ENCODE measurements at places on chromosomes 3 and 15.

DNA sequence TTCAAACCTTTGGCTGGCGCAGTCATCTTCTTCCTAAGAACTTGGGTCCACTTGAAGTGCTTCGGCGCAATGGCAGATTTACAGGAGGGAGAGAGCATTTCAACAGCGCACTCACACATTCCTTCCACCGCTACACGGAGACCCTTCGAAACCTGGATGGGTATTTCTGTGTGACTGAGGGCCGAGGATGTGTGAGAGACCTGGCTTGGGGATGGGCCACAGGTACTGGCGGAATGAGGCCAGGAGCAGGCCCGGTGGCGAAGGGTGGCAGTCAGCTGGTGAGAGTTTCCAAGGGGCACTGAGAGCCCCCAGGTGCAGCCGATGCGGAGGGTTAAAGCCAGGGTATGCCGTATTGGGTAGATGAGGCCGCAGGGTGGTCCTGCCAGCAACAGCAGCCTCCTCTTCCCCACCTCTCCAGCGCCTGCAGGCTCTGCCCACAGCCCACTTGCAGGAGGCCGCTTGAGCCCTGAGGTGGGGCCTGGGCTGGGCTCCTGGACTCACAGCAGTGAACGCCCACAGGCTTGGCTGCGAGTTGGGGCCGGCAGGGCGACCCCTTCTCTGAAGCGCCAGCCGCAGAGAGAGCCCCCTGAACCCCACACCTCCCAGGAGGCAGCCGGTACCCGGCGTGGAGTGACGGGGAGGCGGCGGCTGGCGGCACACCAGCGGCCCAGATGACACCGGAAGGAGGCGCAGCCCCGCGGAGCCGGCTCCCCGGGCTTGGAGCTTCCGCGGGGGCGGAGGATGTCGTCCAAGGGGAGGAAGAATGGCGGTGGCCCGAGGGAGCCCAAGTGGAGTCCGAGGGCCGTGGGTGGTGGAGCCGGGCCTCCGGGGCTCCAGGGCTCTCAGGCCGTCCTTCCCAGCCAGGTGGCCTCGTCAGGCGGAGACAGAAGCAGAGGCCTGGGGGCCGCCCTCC, 166.5 kb downstream of the NSMCE3 start:
- DNase-seq, result no peak

DNA sequence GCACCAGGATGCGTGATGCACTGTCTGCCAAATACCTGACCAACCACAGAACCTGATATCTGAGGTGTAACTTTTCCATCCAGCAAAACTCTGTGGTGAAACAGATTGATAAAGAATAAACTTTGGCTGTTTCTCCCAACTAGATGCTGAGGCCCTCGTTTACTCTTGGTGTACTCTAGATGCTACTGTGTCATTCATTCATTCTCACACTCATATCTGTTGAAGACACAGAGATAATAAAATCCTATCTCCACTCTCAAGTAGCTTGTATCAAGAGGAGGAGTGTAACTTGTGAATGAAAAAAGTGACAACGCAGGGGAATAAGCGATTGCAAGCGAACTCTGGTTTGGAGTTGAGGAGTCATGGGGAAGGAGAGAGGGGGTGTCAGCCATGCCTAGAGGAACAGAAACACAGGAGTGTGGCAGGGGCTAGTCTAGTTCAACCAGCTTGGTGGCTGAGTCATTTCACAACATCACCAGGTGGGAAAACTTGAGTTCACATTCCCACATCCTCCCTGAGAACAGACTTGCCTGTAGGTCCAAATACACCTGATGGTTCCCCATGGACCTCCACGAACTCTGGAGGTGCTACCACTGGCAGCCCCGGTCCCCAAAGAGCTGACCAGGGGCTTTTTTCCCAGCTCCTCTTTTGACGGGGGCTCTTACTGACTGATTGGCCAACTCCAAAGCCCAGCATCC, 73.3 kb upstream of the SNRK start:
- no peak for DNase-seq

- no peak for DNase-seq
These were observed 55.6 kb downstream of the CASR start for GRCh38 chr3:122239112-122239511.

DNA sequence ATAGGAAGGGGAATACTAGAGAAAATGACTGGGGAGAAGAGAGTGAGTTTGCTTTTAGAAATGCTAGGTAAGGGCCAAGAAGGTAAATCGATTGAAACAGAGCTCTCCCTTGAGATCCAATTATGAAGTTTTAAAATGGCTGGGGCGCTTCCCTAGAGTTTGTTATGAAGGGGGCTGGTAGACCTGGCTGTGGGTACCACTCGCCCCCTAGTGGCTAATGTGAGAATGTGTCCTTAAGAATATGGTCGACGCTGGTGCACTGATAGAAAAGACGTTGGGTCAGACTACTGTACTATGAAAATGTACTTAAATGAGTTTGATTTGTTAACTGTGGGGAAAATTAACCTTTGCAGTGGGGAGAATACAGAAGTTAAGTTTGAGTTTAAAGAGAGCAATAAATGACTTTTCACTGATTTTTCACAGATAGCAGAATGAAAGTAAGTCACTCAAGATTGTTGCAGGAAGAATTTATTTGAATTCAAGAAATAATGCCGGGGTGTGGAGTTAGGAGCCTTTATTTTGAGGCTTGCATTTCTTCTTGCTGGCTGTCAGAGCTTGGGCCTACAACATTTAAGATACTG, 9.2 kb downstream of the TMPRSS7 start:
- DNase-seq, result peak; percentile 92

- DNase-seq, result no peak
These were observed 643.7 kb upstream of the ALCAM start for GRCh38 chr3:104723000-104723399.

DNA sequence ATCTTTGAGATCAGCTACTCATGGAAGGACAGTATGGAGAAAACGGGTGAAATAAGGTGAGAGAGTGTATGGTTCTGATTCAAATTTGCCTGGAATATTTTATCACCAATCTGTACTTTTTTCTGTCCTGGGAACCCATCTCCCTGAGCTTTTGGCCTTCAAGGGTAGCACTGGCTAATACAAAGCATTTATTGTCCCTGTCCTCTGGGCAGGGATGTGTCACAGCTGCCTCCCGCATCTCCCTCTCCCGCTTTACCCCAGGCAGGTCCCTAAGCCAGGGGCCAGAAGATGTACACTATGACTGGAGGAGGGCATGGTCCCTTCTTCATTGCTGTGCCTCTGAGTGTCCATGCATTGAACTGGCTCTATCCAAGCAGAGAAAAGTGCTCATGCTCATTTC, 201.7 kb upstream of the CHRNA7 start:
- DNase-seq, result no peak

- DNase-seq, result no peak
These were observed 70.6 kb downstream of the VPS13C start for GRCh38 chr15:61989667-61990066.

- no peak for DNase-seq
These were observed 89.1 kb downstream of the CRYGS start for GRCh38 chr3:186454881-186455703.

- peak; percentile 47 for DNase-seq
These were observed 81.0 kb upstream of the BNC1 start for GRCh38 chr15:83365370-83365938.

GRCh38 chr3:105317841-105318240, 48.9 kb upstream of the ALCAM start:
- DNase-seq, result no peak

DNA sequence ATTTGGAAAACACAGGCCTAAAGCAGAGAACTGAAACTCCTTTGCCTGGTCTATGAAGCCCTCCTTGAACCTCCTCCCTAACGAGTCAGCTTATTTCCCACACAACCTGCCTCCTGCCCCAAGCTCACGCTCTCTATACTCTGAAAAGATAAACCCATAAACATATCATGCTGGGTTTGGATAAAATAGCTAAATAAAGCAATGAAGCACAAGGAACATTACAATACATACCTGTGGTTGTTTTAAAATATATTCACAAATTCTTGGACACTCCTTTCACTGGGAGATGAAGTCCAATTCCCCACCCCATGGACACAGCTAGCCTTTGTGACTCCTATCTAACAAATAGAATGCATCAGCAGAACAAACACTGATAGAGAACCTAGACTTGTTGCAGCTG, 98.2 kb downstream of the PLCH1 start:
- DNase-seq, result no peak
